ENCODE measurements at places on chromosomes 2 and 18. TPM values are rescaled to one million over a fixed set of nuclear protein-coding genes. Genes with fewer than 3 reads are reported as not detected.

- peaks cover 44% of the 10 kb centered on the region for H3K4me1 ChIP-seq
- no peak overlapping the region for H3K27ac ChIP-seq
- DNase-seq = no peak
- H3K4me3 ChIP-seq = no peak overlapping the region
Measured at GRCh38 chr18:55248495-55248894, 289.2 kb upstream of the CCDC68 start.

DNA sequence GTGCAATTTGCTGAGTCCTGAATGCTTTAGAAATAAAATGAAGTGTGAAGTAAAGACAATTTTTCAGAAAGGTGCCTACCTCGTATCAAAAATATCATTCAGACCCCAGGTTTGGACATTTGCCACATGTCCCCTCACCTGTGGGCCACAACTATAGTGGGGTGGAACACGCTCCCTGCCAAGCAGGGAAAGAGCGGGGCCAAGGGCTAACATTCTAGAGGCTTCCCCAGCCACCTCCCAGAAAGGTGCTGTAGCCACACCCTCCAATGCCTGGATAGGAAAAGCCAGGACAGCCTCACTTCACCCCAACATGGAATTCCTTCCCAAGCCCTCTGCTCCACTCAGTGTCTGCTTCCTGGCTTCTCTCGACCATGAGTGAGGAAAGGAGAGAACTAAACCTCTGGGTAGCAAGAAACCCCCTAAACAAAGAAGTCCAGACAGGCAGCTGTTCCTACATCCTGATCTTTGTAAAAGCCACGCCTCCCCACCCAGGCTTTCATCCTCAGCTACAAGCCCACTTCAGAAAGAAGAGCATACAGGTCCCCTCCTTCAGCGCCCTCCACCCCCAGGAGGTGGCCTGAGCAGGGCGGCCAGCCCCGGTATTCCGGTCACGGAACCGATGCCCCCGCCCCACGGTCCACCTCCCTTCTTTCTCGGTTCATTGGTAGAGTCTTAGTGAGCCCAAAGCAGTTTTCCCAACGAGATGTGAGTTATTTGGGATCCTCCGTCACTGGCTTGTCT, 2.1 kb downstream of the COL6A3 start:
- H3K27me3 ChIP-seq = no peaks in the 10 kb centered on the region
- H3K4me1 ChIP-seq = peaks cover 16% of the 10 kb centered on the region
- H3K36me3 ChIP-seq = no peaks in the 10 kb centered on the region
- no peak for DNase-seq

DNA sequence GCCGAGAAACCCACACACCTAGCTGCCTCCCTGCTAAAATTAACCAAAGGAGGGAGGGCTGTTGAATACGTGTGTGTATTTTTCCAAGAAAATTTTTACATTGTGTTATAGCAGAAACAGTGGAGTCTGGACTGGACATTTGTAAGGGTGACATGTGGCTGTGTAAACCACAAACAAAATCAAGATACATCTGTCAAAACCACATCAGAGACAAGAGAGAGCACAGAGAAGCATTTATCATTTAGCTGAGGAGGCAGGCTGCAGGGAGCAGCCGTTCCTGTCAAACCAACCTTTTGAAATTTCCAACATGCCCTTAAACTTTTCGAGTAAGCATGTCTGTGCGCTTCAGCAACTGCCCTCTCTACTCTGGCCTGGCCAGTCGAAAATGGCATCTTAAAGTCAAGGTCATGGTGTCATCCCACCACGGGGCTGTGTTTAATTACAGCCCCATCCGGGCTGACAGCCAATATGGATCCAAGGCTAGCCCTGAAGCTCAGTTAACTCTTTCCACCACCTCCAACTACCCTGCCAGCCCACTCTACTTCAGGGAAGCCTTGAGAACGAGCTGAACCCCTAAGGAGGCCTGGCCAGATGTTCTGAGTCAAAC, 8.4 kb downstream of the BCL11A start:
- H3K27me3 ChIP-seq = no peaks in the 10 kb centered on the region
- no peaks in the 10 kb centered on the region for H3K4me1 ChIP-seq
- DNase-seq = no peak
- no peak overlapping the region for H3K4me3 ChIP-seq
- H3K27ac ChIP-seq = no peak overlapping the region

GRCh38 chr2:149562324-149562723, 25.3 kb downstream of the MMADHC start:
- no peaks in the 10 kb centered on the region for H3K4me1 ChIP-seq
- DNase-seq = no peak
- no peak overlapping the region for H3K27ac ChIP-seq
- H3K36me3 ChIP-seq = peaks cover 10% of the 10 kb centered on the region

GRCh38 chr2:205878999-205879762, 196.9 kb downstream of the NRP2 start:
- DNase-seq = no peak
- H3K36me3 ChIP-seq = no peaks in the 10 kb centered on the region
- no peak overlapping the region for H3K4me3 ChIP-seq
- H3K4me1 ChIP-seq = no peaks in the 10 kb centered on the region
- no peak overlapping the region for H3K27ac ChIP-seq

GRCh38 chr2:140270224-140270623, 1490.0 kb upstream of the NXPH2 start:
- no peaks in the 10 kb centered on the region for H3K4me1 ChIP-seq
- H3K27me3 ChIP-seq = no peaks in the 10 kb centered on the region
- H3K27ac ChIP-seq = no peak overlapping the region
- no peak for DNase-seq
- H3K4me3 ChIP-seq = no peak overlapping the region

GRCh38 chr2:11862049-11862448, 115.6 kb downstream of the LPIN1 start:
- no peak overlapping the region for H3K27ac ChIP-seq
- peaks cover 7% of the 10 kb centered on the region for H3K4me1 ChIP-seq
- H3K27me3 ChIP-seq = peaks cover 2% of the 10 kb centered on the region
- no peak for DNase-seq
- H3K4me3 ChIP-seq = no peak overlapping the region

- peak; percentile 96 for DNase-seq
- no peak overlapping the region for H3K4me3 ChIP-seq
- no peaks in the 10 kb centered on the region for H3K27me3 ChIP-seq
- H3K36me3 ChIP-seq = no peaks in the 10 kb centered on the region
- H3K27ac ChIP-seq = peak overlapping the region; percentile 64
- peaks cover 14% of the 10 kb centered on the region for H3K4me1 ChIP-seq
Measured at GRCh38 chr2:229489016-229489415, 217.9 kb upstream of the PID1 start.

The GLS gene
- total RNA-seq = 189 TPM

- no peak for DNase-seq
- no peak overlapping the region for H3K27ac ChIP-seq
- H3K27me3 ChIP-seq = no peaks in the 10 kb centered on the region
Measured at GRCh38 chr2:172456002-172456401, 28.6 kb downstream of the ITGA6 start.

- H3K27me3 ChIP-seq = no peaks in the 10 kb centered on the region
- H3K4me1 ChIP-seq = no peaks in the 10 kb centered on the region
Measured at GRCh38 chr2:233012301-233012971, 620 bp downstream of the NGEF start.

The RABL2A gene
- 14.1 TPM for total RNA-seq

DNA sequence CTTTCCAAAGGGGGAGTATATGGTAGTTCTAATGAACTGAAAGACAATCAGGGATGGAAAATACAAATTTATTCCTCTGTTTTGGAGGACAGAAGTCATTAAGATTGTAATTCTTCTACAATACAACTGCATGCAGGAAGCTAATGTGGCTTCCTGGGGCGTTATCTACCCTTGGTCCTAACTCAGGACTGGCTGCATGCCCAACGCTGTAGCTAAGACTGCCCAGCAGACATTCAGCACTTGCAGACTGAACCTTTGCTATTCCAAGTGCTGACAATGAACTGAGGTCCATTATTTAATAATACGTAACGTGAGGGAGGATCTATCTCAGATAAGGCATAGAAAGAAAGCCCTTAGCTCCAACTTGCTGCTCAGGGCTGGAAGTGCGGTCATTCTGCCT, 53.2 kb downstream of the ZAP70 start:
- H3K27ac ChIP-seq = no peak overlapping the region
- H3K36me3 ChIP-seq = peaks cover 14% of the 10 kb centered on the region
- H3K4me1 ChIP-seq = peaks cover 2% of the 10 kb centered on the region
- H3K27me3 ChIP-seq = no peaks in the 10 kb centered on the region

GRCh38 chr18:49747876-49748275, 65.5 kb downstream of the ACAA2 start:
- DNase-seq = peak; percentile 29
- peaks cover 19% of the 10 kb centered on the region for H3K27me3 ChIP-seq
- H3K4me1 ChIP-seq = no peaks in the 10 kb centered on the region
- H3K27ac ChIP-seq = no peak overlapping the region
- H3K36me3 ChIP-seq = no peaks in the 10 kb centered on the region

GRCh38 chr2:68089961-68090360, 27.2 kb upstream of the C1D start:
- no peak overlapping the region for H3K4me3 ChIP-seq
- no peaks in the 10 kb centered on the region for H3K4me1 ChIP-seq
- no peak for DNase-seq

- no peak for DNase-seq
- H3K36me3 ChIP-seq = no peaks in the 10 kb centered on the region
- no peaks in the 10 kb centered on the region for H3K27me3 ChIP-seq
- H3K27ac ChIP-seq = no peak overlapping the region
- H3K4me1 ChIP-seq = peaks cover 4% of the 10 kb centered on the region
- no peak overlapping the region for H3K4me3 ChIP-seq
Measured at GRCh38 chr18:21735452-21736015, 5.1 kb upstream of the MIB1 start.

DNA sequence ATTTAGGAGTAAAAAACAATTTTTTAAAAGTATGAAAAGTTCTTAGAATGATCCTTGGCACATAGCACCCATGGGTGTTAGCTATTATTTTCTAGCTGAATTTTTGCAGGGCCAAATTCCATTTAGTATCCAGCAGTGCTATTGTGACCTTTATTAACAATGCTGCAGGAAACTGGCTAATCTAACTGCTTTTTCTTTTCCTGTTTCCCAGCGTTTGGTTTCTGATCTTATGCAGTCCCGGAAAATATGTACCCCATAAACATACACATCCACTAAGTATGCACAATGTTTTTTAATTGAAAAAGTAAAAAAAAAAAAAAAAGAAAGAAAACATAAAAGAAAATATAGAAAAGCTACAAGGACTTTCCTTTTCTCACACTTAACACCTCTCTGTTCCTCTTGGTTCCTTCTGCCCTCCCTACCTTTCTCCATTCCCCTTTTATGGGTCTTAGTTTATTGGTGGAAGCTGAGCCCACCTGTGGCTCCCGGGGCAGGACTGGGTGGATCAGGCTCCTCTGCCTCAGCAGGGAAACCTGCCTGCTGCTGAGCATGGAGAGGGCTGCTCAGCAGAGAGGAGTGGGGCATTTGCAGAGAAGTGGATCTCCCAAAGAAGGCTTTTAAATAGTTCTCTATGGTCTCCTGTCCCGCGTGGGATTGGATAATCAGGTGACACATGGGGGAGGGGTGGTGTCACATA, 9.3 kb upstream of the SLC16A14 start:
- peaks cover 2% of the 10 kb centered on the region for H3K27me3 ChIP-seq
- no peak overlapping the region for H3K27ac ChIP-seq
- H3K36me3 ChIP-seq = no peaks in the 10 kb centered on the region
- H3K4me3 ChIP-seq = no peak overlapping the region

GRCh38 chr2:123609077-123609476, 416.0 kb upstream of the CNTNAP5 start:
- no peaks in the 10 kb centered on the region for H3K36me3 ChIP-seq
- no peaks in the 10 kb centered on the region for H3K4me1 ChIP-seq
- no peak overlapping the region for H3K27ac ChIP-seq
- no peaks in the 10 kb centered on the region for H3K27me3 ChIP-seq

GRCh38 chr2:8391584-8391983, 290.3 kb upstream of the ID2 start:
- no peaks in the 10 kb centered on the region for H3K36me3 ChIP-seq
- H3K27me3 ChIP-seq = no peaks in the 10 kb centered on the region
- H3K4me1 ChIP-seq = peaks cover 3% of the 10 kb centered on the region
- H3K4me3 ChIP-seq = no peak overlapping the region
- no peak overlapping the region for H3K27ac ChIP-seq

The ADGRF3 gene
- 0.17 TPM for total RNA-seq

- no peaks in the 10 kb centered on the region for H3K27me3 ChIP-seq
- no peak overlapping the region for H3K4me3 ChIP-seq
- no peaks in the 10 kb centered on the region for H3K36me3 ChIP-seq
- no peaks in the 10 kb centered on the region for H3K4me1 ChIP-seq
Measured at GRCh38 chr2:212213191-212213590, 325.4 kb downstream of the ERBB4 start.

The SLC9A4 gene
- total RNA-seq = 0.07 TPM

GRCh38 chr2:52070665-52071064, 1038.7 kb upstream of the NRXN1 start:
- H3K4me1 ChIP-seq = no peaks in the 10 kb centered on the region
- no peak for DNase-seq
- H3K36me3 ChIP-seq = no peaks in the 10 kb centered on the region
- no peaks in the 10 kb centered on the region for H3K27me3 ChIP-seq

DNA sequence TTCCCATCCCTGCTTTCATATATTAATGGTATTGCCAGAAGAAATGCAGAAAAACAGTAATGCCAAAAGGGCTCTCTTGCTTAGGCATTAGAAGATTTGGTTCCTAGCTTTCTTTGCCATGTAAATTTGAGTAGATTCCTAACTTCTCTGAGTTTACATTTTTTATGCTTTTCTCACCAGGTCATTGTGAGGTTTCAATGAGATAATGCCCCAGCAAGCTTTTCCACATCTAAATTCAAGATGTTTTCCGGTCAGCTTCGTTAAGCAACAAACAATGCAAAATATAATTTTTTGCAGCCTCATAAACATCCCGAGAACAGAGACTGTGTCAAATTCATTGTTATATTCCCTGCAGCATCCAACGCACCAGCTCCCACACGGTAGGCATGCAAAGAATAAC, 44.9 kb downstream of the NCKAP5 start:
- no peak for DNase-seq
- H3K27me3 ChIP-seq = no peaks in the 10 kb centered on the region
- H3K4me3 ChIP-seq = no peak overlapping the region
- no peaks in the 10 kb centered on the region for H3K4me1 ChIP-seq
- H3K36me3 ChIP-seq = no peaks in the 10 kb centered on the region

DNA sequence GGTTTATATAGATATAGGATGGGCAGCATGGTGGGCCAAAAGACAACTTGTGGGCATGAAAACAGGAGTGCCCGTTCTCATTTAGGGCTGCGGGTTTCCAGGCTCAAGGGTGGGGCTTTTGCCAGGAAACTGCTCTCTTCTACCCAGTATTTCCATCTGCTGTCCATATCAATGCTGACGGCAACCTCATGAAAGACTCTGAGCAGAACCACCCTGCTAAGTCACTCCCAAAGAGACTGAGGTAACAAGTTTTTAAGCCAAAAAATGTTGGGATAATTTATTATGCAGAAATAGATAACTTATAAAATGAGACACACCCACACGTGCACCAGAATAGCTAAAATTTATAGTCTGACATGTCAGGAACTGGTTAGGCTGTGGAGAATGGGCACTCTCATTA, 36.1 kb upstream of the MPPE1 start:
- no peaks in the 10 kb centered on the region for H3K27me3 ChIP-seq
- H3K4me3 ChIP-seq = no peak overlapping the region
- peaks cover 22% of the 10 kb centered on the region for H3K4me1 ChIP-seq
- H3K27ac ChIP-seq = no peak overlapping the region
- no peaks in the 10 kb centered on the region for H3K36me3 ChIP-seq
